ENCODE measurements at places on chromosomes 1 and 21. TPM values are rescaled to one million over a fixed set of nuclear protein-coding genes. Genes with fewer than 3 reads are reported as not detected.

TRIM67 gene
- total RNA-seq: 0.03 TPM

NBPF10 gene
- 1.5 TPM for total RNA-seq

FCGR3B gene
- total RNA-seq: 0.22 TPM

DDAH1 gene
- total RNA-seq: 23.1 TPM

SLAMF9 gene
- total RNA-seq: not detected

DNA sequence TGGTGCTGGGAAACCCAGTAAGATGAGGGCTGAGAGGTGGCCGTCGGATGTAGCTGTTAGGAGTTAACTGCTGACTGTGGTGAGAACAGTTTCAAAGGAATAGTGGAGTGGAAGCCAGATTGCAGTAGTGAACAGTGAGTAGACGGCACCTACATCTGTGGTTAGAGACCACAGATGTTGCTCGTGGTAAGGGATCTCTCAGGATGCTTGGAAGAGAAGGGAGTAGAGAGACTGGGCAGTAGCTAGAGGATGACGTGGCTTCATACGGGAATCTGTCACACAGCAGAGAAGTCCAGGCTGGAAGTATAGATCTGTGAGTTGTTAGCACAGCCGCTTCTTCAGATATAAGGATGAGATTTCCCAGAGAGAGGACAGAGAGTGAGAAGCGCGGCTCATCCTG lies 7.8 kb upstream of the ARTN start:
- no peaks in the 10 kb centered on the region for H3K4me1 ChIP-seq
- H3K27me3 ChIP-seq: no peaks in the 10 kb centered on the region
- DNase-seq: no peak

GRCh38 chr1:209162651-209163050 lies 420.9 kb upstream of the CAMK1G start:
- H3K27me3 ChIP-seq: no peaks in the 10 kb centered on the region
- no peaks in the 10 kb centered on the region for H3K36me3 ChIP-seq
- H3K4me1 ChIP-seq: no peaks in the 10 kb centered on the region
- no peak overlapping the region for H3K4me3 ChIP-seq
- DNase-seq: no peak

GRCh38 chr1:111586112-111586511 lies 33.5 kb upstream of the RAP1A start:
- H3K36me3 ChIP-seq: no peaks in the 10 kb centered on the region
- no peaks in the 10 kb centered on the region for H3K27me3 ChIP-seq
- no peaks in the 10 kb centered on the region for H3K4me1 ChIP-seq

DNA sequence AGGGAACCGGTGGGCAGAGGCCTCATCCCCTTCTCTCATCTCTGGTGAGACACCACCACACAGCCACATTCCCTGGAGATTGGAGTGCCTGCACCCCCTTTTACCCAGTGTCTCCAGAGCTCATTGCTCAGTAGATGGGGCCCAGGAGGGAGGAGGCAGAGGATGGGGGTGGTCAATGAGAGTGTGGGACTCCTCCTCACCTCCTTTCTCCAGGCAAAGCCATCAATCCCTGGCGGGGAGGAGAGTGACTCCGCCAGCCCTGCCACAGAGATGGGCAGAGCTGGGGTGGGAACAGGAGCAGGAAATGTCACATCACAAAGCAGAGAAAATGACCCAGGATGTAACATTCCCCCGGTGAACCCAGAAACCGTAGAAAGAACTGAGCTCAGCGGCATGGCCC lies 117.2 kb downstream of the MATN1 start:
- no peak for DNase-seq
- no peak overlapping the region for H3K4me3 ChIP-seq
- no peaks in the 10 kb centered on the region for H3K4me1 ChIP-seq

- no peak within 1 kb of the TSS for H3K27ac ChIP-seq
- H3K27me3 ChIP-seq: no peaks in the 10 kb centered on the region
- H3K4me1 ChIP-seq: no peaks in the 10 kb centered on the region
- H3K36me3 ChIP-seq: no peaks in the 10 kb centered on the region
- no peak within 1 kb of the TSS for H3K4me3 ChIP-seq
- no peak for DNase-seq
These were observed at the start of gene TMEM240 for GRCh38 chr1:1540090-1540817. TSS of gene TMEM240 (minus strand) at chr1:1540624. CDS start at chr1:1540346, 278 bp downstream.

- no peak for DNase-seq
- no peak overlapping the region for H3K4me3 ChIP-seq
- no peaks in the 10 kb centered on the region for H3K27me3 ChIP-seq
- H3K4me1 ChIP-seq: no peaks in the 10 kb centered on the region
- no peak overlapping the region for H3K27ac ChIP-seq
These were observed 116.1 kb downstream of the DMRTB1 start for GRCh38 chr1:53575141-53575954.

DNA sequence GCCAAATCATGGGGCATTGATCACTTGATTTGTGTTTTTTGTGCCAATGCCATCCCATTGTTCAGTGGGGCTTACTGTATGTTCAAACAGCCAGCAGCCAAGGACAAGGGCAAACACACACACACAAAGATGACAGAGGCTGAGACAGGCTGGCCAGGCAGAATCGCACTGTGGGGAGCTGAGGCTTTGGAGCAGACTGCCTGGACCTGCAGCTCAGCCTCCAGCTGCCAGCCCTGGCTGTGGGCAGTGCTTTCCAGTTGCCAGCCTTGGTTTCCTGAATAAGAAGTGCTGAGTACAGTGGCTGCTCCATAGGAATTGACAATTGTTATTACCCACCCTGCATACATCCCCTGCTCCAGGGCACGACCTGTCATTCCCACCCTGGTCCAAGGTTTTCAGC lies 16.9 kb upstream of the PCP4 start:
- DNase-seq: no peak
- no peak overlapping the region for H3K27ac ChIP-seq
- no peaks in the 10 kb centered on the region for H3K36me3 ChIP-seq

DNA sequence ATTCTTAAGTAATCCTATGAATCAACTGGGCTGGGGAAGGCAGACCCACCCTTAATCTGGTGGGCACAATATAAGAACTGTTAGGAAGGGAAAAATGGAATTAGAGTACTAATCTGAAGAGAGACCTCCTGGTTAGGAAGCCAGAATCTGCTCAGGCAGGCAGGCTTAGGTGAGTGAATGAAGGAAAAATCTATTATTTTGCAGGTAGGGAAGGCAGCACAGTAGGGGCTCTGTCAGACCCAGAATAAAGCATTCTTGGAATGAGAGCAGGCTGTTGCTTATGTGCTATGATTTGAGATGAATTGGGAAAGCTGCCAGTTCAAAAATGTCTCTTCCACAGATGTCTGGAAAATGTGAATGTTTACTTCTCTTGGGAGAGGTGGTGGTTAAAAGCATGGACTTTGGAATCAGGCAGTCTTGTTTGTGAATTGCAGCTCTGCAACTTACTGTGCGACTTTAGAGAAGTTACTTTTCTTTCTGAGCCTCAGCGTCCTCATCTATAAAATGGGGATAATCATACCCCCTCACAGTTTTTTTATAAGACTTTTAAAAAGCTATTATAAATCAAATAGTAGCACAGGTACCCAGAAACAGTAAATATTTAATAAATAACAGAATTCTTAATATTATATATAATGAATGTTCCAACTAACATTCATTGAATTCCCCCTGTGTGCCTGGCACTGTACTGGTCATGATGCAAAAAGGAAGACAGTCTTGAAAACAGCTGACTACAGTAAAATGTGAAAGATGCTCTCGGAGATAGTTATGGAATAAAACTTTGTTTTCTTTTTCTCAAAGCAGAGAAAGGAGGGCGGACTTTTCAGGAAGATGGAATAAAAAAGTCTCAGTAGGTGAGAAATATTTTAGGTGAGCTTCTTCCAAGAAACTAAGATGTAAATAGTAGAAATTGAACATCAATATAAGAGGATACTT lies 15.3 kb upstream of the ZNF644 start:
- H3K4me1 ChIP-seq: peaks cover 9% of the 10 kb centered on the region
- no peaks in the 10 kb centered on the region for H3K27me3 ChIP-seq
- no peak for DNase-seq
- H3K36me3 ChIP-seq: no peaks in the 10 kb centered on the region

DNA sequence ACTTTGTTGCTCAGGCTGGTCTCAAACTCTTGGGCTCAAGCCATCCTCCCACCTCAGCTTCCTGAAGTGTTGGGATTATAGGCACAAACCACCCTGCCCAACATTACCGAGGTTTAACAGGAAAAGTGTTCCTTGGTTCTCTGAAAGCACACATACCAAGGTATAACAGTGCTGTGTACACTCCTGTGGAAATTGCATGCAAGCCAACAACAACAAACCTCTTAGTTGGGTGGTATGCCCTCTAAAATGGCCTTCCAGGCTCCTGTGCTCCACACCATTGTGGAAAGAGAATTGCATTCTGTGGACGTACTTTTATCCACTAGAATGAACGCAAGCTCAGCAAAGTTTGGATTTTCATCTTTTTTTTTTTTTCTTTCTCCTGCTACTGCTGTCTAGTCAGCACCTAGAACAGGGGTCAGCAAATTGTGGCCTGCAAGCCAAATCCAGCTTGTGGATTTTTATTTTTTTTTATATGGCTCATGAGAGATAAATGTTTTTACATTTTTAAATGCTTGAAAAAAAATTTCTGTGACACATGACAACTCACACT lies 192.2 kb upstream of the TNR start:
- H3K27ac ChIP-seq: no peak overlapping the region
- no peaks in the 10 kb centered on the region for H3K4me1 ChIP-seq
- H3K36me3 ChIP-seq: no peaks in the 10 kb centered on the region
- H3K27me3 ChIP-seq: no peaks in the 10 kb centered on the region
- H3K4me3 ChIP-seq: no peak overlapping the region

DNA sequence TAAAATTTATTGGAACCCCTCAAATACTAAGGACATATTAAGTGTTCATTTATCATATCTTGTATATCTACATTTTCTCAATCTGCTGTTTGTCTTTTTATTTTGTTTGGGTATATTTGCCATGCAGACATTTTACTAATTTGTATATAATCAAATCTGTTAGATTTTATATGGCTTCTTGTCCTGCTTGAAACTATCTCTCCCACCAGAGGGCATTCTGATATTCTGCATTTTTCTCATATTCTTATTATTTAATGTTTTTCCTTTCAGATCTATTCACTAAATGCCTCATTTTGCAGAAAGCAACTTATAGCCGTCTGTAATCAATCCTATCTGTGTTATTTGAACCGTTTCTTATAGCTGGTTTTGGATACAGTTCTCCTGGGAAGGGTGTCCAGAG lies 745.5 kb downstream of the LRRIQ3 start:
- H3K27me3 ChIP-seq: no peaks in the 10 kb centered on the region
- no peak overlapping the region for H3K4me3 ChIP-seq
- H3K27ac ChIP-seq: no peak overlapping the region
- no peaks in the 10 kb centered on the region for H3K36me3 ChIP-seq
- DNase-seq: no peak
- no peaks in the 10 kb centered on the region for H3K4me1 ChIP-seq

All from pancreas (tissue), 10 donors.